DMS 273 treated with DMSO at 0.1 percent for 48 hours (cell line): ENCODE measurements at places on chromosomes 12 and 14.

DNA sequence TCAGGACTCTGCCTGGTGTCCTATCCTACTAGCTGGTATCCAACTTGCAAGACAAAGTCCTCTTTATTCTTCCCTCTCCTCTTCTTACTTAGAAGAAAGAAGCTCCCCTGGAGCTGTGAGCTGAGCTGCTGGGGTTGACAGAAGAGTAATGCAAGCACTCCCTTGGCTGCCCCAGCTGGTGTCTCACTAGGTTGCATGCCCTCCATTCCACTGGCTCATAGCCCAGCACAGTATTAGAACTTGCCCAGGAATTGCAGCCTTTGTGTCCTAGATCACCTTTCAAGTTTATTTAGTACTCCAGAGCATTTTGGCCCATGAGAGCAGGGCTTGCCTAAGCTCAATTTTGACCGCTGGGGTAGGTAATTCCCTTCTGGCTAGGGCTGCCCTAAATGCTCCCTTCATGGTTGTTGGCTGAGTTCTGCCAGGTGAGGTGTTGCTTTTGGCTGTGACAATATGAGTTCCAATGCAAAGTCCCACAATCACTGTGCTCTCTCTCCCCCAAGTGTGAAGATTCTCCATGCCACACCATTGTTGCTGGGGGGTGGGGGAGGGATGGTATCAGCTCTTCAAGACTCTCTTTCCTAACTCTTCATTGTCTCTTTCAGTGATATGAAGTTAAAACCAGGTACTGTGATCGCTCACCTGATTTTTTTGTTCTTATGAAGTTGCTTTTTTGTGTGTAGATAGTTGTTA, 317.4 kb upstream of the DDHD1 start:
- DNase-seq: no peak

DNA sequence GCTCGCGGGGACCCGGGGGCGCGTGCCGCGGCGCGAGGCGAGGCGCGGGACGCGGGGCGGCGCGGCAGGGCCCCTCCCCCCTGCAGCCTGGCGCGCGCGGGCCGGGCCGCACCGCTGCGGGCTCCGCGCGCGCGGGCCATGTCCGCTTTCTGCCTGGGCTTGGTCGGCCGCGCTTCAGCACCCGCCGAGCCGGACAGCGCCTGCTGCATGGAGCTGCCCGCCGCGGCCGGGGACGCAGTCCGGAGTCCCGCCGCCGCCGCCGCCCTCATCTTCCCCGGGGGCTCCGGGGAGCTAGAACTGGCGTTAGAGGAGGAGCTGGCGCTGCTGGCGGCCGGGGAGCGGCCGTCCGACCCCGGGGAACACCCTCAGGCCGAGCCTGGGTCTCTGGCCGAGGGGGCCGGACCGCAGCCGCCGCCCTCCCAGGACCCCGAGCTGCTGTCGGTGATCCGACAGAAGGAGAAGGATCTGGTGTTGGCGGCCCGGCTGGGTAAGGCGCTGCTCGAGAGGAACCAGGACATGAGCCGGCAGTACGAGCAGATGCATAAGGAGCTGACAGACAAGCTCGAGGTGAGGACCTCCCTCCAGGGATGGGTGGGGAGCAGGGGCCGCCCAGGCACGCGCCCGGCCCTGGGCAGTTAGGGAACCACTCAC, 820 bp downstream of the BICDL1 start:
- no peak for DNase-seq

DNA sequence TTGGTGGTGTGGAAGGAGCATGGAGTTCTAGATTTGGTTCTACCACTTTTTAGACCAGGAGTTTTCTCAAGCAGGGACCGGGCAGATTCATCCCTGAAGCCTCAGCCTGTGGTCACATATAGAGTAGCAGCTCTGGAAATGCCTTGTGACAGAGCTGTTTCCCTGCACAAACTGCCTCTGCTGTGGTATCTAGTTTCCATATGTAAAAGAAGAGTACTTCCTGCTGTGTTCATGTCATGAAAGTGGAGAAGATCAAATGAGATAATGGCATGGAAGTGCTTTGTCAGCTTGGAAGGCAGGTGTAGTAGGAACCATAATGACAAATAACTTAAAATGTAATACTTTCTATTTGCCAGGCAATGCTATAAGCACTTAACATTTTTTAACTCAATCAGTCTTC, 26.1 kb downstream of the OTUB2 start:
- no peak for DNase-seq

DNA sequence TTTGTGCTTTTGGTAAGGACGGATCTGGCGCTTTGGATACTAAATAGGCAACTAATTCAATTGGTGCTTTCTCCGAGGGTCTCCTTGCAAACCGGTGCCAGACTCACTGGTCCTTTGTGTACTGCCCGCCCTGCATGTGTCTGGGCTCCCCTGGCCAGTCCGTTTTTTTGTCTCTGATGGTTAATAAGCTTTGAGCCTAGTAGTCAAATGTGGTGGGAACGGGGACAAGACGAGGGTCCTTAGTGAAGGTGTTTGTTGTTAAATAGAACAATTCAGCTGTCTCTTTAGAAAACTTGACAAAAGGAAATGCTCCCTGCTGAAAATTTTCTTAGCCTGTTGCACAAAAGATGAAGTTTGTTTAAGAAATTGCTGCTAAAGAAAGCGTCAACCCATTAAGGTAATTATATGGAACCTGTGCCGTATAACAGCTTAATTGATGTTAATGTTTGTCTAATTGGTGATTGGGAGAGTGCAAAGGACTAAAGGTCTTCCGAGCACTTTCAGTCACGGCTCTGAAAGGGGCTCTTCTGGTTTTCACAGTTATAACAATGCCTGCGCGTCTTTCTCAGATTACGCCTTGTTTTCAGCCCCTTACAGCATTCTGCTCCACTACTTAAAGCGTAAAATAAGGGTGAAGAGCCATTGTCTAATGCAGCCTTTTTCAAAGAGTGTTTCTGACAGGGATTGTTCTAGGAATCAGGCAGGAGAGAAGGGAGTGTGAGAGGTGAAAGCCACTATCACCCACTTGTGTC, 537.4 kb downstream of the PRKD1 start:
- no peak for DNase-seq

DNA sequence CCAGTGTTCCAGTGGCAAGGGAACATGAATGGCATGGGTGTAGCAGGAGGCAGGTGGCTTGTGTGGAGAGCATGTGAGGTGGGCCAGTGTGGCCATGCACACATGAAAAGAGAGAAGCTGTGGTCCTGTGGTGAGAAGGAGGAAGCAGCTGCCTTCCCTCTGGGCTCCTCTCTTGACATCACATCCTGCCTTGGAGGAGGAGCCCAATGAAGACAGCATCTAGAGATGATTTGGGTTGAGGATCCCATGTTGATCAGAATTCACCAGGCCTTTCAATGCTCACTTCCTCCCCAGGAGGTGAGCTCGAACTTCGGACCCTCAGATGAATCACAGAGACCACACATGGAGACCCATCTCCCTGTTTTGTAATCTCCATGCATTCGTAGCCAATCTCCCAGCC, 82.6 kb downstream of the LRRC74A start:
- DNase-seq: no peak

DNA sequence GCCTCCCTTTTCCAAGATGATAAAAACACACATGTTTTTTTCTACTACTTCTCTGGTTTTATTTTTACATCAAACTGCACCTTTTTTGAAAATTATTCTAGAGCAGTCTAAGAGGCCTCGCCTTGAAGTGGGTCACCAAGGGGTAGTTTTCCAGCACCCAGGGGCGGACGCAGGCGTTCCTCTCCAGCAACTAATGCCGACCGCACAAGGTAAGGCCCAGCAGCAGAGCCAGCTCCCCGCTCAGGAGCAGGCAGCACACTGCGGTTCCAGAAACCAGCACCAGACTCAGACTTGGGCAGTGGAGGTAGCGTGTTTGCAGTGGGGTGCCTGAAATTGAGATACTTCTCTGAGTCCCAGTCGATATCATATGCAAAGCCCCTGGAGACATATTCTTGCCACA, 31.6 kb downstream of the EP400 start:
- no peak for DNase-seq

- DNase-seq: no peak
Measured at GRCh38 chr12:116749884-116750283, 11.8 kb downstream of the RNFT2 start.

GRCh38 chr14:20631880-20632389, 9.6 kb downstream of the OR6S1 start:
- DNase-seq: no peak

- peak; percentile 50 for DNase-seq
Measured at GRCh38 chr12:96401076-96401871, 1.0 kb upstream of the CDK17 start.

DNA sequence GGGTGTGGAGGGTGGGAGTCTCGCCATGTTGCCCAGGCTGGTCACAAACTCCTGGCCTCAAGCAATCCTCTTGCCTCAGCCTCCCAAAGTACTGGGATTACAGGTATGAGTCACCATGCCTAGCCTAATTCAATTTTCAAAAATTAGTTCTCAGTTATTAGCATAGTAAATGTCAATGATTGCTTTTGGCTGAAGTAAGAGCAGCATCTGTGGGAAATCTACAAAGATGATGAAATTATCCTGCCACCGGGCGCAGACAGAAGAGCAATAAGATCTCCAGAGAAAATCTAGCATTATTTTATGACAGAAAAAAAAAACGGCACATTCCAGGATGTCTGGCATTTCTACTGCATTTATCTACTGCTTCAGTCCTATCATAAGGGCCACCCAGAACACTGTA, 97.9 kb upstream of the DAAM1 start:
- no peak for DNase-seq

DNA sequence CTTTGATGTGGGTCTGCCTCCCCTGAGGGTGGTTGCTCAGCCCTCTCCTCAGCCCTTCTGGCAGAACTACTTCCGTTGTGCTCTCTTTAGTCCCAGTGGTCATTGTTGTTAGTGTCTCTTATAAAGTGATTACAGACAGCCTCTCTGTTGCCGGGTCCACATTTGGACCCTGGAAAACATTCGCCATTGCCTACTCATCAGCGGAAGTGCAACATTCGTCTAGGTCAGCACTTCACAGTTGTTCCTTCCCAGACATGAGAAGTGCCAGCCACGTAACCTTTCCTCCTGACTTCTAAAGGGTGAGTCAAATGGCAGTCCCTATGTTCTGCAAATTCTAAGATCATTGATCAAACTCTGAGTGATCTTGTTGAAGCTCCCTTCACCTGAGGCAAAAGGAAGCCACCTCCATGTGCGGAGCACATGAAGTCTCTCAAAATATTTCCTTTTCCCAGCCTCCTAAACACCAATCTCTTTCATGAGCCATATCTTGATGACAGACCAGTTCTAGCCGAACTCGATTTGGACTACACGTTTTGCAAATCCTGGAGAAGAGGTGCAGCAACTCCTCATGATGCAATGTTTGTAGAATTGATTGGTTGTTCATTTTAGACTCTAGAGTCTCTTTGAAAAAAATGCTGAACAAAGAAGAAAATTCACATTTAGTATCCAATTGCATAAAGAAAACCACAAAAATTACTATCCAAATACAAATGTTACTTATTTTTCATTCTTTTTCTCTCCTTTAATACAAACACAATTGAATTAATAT, 163.8 kb downstream of the RPL10L start:
- DNase-seq: no peak

DNA sequence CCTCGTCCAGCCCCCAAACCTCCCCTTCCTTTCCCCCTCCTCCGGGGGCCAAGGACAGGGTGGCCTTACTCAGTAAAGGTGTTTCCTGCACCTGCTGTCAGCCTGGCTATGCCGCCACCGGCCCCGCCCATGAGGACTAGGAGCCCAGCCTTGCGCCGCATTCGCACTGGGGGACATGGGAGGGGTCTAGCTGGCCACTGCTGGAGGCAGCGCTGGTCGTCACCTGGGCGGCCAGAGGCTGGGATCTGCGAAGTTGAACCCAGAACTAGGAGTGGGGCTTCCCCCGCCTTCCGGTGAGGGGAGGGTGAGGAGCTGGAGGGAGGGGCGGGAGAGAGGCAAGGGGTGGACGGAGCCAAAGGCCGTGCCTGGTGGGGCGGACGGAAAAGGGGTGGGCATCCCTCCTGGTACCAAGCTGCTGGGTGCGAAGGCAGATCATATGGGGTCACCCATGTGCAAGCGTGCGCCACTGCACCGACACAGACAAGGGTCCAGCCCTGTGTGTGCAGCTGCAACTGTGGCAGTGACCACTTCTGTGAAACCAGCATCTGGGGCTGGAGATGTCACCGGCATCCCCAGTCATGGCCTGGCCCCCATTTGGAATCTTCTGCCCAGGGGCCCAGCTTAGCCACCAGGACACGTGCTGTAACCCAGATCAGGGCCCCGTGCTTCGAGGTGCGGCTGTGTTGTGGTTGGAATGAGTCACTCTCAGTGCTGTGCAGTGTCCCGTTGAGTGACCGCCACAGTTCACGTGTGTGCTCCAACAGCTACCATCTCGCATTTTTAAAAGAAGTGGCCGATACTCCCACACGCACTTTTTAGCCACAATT, 8.5 kb downstream of the AMN start:
- no peak for DNase-seq

DNA sequence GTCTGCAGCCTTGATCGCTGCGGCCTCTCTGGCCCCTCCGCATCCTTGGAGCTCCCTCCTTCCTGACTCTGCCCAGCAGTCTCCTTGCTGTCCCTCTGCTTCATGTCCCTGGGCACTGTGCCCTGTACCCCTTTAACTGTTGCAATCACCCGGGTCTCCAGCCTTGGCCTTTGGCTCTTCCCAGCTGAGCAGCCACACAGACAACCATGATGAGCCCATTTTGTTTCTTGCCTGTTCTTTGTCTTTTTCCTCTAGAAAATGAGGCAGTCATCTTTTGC, 40.6 kb upstream of the MEG3 start:
- no peak for DNase-seq

DNA sequence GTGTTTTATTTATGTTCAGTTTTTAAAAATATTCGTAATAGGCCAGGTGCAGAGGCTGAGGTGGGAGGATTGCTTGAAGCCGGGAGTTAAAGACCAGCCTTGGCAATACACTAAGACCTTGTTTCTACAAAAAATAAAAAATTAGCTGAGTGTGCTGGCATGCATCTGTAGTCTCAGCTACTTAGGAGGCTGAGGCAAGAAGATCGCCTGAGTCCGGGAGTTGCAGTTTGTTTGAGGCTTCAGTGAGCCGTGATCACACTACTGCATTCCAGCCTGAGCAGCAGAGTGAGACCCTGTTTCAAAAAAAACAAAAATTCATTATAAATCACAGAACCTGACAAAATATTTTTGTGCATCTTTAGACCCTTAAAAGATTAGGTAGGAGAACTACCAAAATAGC, 240.1 kb upstream of the ARHGAP5 start:
- no peak for DNase-seq

GRCh38 chr12:12159988-12160387, 89.2 kb downstream of the BCL2L14 start:
- DNase-seq: no peak

GRCh38 chr14:105883066-105884005, 357.0 kb downstream of the TMEM121 start:
- DNase-seq: no peak

GRCh38 chr14:61121355-61121787, 140.3 kb downstream of the SLC38A6 start:
- DNase-seq: no peak

- no peak for DNase-seq
Measured at GRCh38 chr12:53645165-53645564, 19.0 kb upstream of the ATF7 start.

- no peak for DNase-seq
Measured at GRCh38 chr12:26891704-26892103, 46.1 kb downstream of the INTS13 start.

GRCh38 chr14:69999261-69999674, 120.1 kb downstream of the SMOC1 start:
- DNase-seq: no peak
